ENCODE measurements at places on chromosomes 1 and 21.

GRCh38 chr1:40944326-40944725 lies 35.2 kb upstream of the CTPS1 start:
- no peak for DNase-seq

GRCh38 chr1:2358651-2359640 lies 32.4 kb downstream of the MORN1 start:
- no peak for DNase-seq

- no peak for DNase-seq
Observed at GRCh38 chr1:245036102-245036501, 118.7 kb upstream of the KIF26B start.

- DNase-seq = no peak
Observed at GRCh38 chr1:159173320-159173719, 1.9 kb downstream of the CADM3 start.

DNA sequence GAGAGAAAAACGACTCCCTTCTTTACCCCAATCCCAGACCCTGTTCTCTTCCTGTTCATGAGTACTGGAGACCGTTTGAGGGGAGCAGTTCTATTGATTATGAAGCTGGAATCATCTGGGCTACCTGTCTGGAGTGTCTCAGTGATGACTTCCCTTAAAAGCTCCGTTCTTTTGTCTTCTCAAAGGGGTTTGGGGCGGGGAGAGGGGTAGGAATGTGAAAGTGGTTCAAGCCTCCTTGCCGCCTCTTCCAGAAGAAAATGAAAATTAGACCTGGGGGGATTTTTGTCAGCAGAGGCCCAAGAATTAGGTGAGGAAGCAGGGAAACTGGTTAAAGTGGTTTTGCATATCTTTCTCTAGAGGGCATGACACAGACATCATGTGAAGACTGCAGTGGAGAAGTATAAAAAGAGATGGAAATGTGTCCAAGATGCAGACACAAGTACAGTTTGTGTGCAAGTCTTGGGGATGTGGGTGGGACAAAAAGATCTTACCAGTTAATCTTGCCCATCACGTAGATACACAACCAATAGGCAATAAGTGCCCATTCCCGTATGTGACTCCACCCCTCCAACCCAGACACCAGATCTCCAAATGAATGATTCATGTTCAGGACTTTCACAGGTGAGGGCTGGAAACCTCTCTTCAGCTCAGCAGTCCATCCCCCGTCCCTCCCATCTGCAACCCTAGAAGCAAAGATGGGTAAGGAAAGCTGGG lies 470 bp upstream of the MTMR11 start:
- DNase-seq = no peak
